ENCODE measurements at places on chromosomes 6 and 20. TPM values are rescaled to one million over a fixed set of nuclear protein-coding genes. Genes with fewer than 3 reads are reported as not detected.

GRCh38 chr20:47067776-47068175, 173.1 kb downstream of the EYA2 start:
- DNase-seq: no peak

GRCh38 chr6:148455225-148455624, 112.6 kb downstream of the SASH1 start:
- no peak for DNase-seq

DNA sequence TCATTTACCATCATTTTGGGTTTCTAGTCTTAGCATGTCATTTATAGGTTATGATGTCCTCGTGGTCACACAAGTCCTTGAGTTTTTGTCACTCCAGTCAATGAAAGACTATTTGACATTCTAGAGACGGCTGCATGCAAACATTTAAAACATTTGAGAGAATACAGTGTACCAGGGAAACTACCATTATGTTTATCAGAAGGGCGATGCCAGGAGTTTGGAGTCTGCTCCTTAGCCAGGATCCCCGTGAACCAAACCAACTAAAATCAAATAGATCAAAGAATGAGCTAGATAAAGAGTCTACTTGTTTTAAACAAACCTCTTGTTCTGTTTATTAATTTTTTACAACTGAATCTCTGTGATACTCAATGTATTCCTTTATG, 122.6 kb downstream of the OLIG3 start:
- DNase-seq: no peak

DNA sequence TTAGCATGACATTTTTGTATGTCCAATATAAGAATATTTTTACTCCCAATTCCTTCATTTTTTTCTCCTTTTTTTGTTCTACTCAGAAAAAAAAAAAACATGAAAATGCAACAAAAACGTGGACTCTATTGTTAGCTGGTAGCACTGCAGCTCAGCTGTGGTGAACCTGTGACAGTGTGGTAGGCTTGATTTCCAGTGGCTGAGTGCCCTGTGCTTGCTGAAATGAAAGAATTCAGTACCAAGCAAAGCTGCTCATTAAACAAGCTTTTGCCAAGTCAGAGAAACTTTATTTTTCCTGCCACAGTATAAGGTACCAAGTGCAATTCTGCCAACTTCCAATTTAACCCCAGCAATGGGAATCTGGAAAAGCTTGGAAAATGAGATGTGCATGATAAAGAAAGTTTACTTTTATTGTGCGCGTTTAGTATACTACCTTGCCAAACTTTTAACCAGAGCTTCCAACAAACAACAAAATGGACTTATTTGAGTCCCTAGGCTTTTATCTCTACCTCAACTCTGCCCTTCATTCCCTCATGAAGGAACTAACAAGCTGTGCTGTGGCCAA, 215.2 kb downstream of the SLC35F1 start:
- no peak for DNase-seq

- DNase-seq: no peak
These were observed 2.4 kb downstream of the GTSF1L start for GRCh38 chr20:43724383-43724782.

DNA sequence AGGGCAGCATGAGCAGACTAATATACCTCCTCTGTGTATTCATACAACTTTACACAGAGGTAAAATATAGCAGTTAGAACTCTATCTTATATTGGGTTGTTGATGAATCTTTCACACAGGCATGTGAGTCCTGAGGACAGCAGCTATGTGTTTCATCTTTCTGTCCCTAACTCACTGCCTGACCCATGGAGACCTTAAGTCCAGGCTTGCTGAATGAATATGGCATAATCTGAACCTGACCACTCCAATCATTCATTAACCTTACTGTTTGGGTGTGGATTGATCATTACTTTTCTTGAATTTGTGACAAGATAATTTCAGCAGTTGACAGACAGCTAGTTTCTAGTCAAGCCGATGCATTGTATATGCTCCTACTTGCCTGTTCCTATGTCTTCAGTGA, 27.3 kb upstream of the TSPYL1 start:
- no peak for DNase-seq

DNA sequence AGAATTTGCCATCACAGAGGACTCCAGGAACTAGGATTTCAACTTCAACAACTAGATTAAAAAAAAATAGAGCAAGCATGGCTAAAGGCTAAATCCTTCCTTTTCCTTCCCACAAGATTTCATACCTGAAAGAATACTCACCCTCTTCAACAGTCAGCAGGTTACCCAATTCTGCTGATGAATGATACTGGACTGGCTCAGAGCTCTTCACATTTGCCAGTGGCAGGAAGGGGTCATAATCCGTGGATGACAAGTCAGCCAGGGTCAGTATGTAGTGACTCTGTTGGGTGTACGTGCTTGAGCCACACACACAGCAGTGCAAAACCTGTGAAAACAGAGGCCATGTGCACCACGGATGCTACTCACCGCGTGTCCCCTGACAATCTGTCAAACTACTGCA, 152.9 kb downstream of the INSM1 start:
- no peak for DNase-seq

DNA sequence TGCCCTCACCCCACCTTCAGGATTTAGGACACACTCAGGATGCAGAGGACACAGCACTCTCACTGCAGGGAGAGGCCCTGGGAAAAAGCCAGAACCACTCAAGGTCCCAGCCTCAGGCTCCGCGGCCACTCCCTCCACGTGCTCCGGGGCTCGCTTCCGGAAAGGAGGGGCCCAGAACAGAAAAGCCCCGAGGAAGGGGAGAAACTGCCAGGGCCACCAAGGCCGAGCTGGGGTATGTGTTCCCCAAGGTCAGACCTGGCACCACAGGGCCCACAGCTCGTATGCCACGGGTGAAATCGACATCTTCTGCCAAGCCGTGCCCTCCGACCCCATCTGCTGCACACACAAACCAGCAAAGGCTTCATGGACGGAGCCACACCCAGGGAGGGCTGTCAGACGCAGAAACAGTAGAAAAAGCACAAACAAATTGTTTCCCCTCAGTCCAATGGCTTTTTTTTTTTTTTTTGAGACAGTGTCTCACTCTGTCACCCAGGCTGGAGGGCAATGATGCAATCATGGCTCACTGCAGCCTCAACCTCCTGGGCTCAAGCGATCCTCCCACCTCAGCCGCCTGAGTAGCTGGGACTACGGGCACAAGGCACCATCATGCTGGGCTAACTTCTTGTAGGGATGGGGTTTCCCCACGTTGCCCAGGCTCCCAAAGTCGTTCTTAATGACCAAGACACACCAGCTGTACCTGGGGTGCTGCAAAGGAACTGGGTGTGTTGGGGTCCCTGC, 33.4 kb downstream of the SLC2A4RG start:
- no peak for DNase-seq

DNA sequence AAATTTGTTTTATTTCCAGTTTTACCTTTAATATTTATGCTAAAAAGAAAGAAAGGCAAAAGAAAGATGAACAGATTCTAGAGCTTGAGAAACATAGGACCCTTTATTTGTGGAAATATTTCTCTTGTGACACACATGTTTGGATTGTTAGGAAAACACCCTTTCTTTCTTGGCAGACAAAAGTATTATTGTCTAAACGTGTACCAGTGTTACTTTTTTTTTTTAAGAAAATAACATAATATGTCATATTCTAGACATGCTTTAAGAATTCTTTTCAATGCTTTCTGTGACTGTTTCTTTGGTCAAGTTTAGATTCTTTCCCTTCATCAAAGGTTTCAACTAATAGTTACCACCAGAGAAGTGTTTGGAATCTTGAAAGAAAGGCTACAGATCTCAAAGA, 183.4 kb upstream of the CNR1 start:
- DNase-seq: no peak

DNA sequence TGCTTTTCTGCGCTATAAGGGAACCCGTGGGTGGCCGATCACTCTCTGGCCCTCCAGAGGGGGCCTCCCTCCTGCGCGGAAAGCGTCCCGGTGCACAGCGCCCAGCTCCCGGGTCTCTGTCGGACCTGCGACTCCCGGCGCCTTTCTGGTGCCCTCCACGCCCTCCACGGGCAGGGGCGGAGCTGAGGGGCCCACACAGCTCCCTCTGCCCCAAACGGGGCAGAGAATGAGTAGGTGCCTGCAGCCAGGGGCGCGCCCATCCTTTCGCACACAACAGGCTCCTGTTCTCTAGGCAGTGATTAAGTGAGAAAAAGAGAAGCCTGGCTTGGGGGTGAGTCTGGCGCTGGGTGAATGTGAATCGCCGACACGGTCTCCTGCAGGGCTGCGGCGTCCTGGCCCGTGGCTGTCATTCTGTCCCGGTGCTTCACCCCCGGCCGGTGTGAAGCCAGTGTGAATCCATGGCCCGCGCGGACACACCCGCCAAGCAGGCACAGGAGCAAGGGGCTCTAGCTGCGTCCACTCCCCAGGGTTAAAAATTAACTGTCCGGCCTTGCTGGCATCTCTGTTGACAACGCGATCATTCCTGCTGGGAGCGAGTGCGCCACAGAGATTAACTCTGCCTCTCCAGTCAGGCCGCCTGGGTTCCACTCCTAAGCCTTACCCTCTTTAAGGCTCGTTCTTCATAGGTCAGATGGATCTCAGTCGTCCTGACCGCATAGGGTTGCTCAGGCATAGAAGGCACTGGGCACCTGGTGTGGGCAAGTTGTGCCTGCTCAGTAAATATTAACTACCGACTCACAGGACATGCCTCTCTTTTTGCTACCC, 88.8 kb downstream of the PCSK2 start:
- no peak for DNase-seq

- no peak for DNase-seq
These were observed 74.0 kb upstream of the SULF2 start for GRCh38 chr20:47859278-47859677.

GRCh38 chr6:44096612-44097011, 30.6 kb downstream of the MRPL14 start:
- DNase-seq: peak; percentile 70

DNA sequence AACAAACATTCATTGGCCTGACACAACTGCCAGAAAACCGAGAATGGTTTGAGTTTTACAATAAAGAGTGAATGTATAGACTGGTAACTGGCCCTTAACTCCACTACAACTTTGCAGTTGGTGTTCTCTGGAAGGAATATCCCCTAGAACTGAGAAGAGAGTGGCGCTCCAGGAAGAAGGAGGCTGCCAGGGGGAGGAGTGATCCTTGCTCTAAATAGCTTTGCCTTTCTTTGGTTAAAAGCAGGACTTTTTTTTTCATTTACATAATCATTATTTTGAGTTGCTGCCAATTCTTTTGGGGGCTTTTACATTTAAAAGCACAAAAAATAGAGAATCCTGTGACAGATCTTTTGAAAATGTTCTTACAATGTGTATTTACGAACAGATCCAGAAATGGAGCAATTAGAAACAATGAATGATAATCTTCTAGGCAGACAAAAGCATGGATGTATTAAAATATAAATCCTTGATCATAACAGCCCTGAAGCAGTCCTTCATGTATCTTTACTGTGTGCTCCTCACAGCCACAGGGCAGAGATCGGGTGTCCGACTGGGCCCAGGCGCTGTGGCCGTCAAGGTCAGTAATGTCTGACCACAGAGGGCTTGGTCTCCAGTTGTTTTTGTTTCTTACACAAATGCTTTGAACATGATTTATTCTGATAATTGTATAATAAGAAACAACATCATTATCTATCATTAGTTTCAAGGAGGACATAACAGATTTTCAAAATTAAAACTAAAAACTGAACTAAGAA, 612.2 kb downstream of the HDGFL1 start:
- no peak for DNase-seq

- no peak for DNase-seq
These were observed 648.8 kb upstream of the AGPAT4 start for GRCh38 chr6:161922631-161923119.

DNA sequence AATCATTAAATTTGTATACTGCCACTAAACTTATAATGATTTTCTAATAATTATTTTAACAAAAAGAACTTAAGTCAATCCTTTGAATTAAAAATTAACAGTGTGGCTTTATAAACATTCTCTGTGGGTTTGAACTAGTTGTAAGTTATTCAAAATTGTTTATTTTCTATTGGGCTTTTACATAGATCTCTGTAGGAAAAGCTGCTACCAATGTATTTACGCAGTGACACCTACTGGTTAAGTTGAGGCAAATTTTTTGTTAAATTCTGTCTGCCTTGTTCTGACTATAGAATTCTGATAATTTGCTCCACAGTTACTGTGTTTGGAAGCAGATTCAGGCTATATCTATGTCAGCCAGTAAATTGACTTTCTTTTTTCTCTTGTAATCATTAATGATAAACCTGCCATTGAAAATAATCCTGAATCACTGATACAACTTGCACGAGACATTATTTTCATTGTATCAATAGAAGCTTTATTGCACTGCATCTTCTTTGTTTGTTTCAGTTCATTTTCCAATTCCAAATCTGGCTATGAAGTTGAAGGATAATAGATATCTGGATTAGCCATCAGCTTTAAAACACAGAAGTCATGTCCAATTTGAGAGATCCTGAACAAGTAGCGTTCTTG, 66.0 kb upstream of the UTRN start:
- DNase-seq: peak; percentile 39

DNA sequence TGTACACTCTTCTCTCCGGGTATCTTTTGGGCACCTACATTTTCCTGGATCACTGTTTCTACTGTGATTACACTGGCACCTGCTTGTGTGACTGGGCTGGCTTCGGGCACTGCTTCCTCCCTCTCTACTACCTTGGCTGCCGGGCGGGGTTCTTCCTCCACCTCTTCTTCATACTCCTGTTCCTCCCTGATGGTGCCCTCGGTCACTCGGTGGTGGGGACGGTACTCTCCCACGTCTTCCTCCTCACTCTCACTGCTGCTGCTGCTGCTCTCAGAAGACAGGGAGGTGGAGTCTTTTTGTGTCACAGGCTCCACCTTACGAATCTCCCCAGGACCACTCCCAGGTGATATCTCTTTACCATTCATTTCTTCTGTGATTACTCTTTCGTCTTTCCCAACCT, 42.5 kb downstream of the SMLR1 start:
- DNase-seq: no peak

Gene BFSP1
- 0.24 TPM for total RNA-seq

Gene DYNLT2
- total RNA-seq: 1.9 TPM

Gene SLC32A1
- total RNA-seq: not detected

Gene CDH22
- not detected for total RNA-seq

Gene C6orf15
- not detected for total RNA-seq

Gene AIF1
- total RNA-seq: 35.6 TPM

Gene CFAP206
- not detected for total RNA-seq

Gene TREM1
- not detected for total RNA-seq

Gene C20orf202
- not detected for total RNA-seq
